Neural crest cell (in vitro differentiated cells): ENCODE measurements at places on chromosomes 13 and 19.

GRCh38 chr13:107734891-107735625 is 480.3 kb downstream of the LIG4 start:
- DNase-seq, result no peak

- no peak for DNase-seq
Measured at GRCh38 chr13:59689057-59689456, 474.7 kb downstream of the DIAPH3 start.

DNA sequence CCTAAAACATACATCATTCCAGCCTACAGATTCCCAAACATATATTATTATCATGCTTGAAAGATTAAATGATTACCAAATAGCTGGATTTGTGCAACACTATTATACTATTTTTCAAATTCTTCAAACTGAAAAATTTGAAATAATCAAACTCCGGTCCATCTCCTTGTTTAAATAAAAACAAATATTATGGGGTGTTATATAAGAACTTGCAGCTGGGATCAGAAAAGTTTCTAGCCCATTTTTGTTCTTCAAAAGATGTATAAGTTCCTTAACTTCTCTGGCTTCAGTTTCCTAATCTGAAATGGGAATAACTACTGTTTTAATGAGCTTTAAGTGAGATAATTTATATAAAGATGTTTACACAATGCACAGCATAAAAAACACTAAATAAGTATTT is 422.9 kb downstream of the PCDH9 start:
- DNase-seq, result no peak

DNA sequence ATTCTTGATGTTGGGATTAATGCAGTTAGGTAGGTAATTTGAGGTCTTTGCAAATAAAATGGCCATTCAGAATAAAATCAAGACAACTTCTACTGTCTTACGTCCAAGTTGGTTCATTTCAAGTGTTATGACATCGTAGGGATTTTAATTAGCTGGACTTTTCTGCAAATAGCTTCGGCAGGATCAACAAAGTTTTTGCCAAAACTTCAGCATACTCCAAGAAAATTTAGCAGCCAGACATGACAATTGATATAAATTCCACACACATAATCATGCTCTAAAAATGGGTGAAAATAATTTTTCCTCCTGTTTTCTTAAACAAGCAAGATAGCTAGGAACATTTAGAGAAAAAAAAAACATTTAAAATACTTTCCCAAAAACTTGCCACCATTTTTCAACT is 158.8 kb downstream of the RGCC start:
- no peak for DNase-seq

DNA sequence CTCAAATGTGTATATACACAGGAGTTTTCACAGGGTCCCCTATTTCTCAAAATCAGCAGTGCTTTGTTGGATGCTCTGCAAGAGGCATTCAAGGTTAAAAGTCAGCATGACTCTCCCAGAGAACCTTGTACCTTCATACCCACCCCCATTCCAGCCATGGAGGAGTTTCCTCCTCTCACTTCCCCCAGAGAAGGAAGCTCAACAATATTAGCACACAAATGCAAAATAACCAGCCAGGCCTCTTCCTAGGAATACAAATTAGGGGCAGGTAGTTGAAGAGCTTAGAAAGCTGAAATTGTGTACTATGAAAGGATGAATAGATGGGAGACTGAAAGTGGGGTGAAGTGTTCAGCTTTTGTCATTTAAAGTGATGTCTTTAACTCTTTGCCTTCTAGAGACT is 43.8 kb downstream of the SPRY2 start:
- no peak for DNase-seq
